ENCODE measurements at places on chromosomes 6 and 20.

- no peak for DNase-seq
Measured at GRCh38 chr20:34049389-34049788, 55.7 kb downstream of the RALY start.

DNA sequence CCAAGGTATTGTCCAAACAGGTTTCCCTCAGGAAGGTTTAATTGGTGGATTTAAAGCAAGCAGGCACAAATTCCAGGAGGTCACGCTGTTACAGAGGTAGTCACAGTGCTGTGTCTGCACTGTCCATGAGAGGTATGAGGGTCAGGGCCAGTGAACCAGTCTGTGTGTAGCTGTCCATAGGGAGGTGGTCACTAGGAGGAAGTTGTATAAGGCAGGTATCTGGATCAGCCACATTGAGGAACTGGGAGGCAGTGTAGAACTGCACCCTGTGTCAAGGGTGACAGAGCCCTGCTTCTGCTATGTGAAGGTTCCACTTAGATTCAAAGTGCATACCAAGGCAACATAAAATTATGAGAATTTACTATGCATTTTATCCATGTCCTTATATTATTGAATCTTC lies 73.3 kb downstream of the MAP3K4 start:
- DNase-seq: no peak

- no peak for DNase-seq
Measured at GRCh38 chr6:151252634-151253033, 12.9 kb downstream of the AKAP12 start.

DNA sequence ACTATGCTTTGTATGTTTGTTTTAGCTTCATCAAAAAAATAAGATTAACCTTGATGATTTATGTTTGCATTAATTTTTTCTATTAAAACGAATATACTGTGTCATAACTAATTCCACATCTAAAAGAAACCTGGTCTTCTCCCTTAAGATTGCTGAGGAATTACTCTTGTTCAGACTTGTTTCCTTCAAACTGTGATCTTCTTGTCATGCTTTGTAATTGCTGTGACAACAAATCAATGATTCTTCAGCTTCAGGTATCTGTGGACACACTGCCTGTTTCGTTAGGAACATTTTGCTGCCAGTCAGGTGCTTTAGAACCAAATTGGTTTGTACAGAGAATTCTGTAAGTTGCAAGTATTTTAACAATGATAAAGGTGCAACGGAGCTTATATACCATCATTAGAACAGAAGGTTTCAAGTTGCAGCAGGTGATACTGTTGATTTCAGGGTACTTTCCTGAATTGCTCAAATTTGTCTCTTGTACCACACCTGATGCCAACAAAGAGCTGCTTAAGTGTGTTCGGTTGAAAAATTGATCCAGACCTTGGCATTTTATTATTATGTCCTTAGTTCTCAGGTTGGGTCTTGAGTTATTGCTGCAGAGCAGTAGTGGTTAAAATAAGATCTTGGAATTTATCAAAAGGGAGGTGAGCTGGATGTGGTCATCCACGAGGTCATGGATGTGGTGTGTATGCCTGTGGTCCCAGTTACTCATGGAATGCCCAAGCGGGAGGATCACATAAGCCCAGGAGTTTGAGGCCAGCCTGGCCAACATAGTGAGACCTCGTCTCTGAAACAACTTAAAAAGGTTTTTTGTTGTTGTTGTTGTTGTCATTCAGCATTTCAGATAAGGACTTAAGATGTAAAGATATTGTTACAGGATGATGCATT lies 19.5 kb downstream of the SYTL3 start:
- peak; percentile 24 for DNase-seq

DNA sequence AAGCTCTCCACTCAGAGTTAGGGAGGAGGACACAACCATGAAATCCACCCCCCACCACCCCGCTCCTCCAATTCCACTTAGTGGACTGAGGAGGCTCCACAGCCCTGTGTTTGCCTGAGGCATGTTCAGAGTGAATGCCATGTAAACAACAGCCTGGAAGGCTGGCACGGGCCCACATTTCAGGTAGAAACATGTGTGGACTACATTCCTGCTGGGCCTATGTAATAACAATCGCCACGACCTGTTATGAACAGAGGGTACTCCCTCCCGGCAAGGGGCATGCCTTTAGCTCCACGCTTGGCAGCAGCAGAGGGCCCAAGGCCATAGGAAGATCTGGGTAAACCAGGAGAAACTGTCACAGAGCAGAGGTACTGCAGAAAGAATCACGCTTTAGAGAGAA lies 65.5 kb downstream of the ISM1 start:
- no peak for DNase-seq
